Germinal center (tissue), 1 donor: ENCODE measurements at places on chromosomes 2 and 18.

GRCh38 chr2:204066051-204066450, 129.5 kb downstream of the ICOS start:
- DNase-seq = no peak

- no peak for DNase-seq
Measured at GRCh38 chr2:1940679-1941078, 196.4 kb upstream of the PXDN start.

DNA sequence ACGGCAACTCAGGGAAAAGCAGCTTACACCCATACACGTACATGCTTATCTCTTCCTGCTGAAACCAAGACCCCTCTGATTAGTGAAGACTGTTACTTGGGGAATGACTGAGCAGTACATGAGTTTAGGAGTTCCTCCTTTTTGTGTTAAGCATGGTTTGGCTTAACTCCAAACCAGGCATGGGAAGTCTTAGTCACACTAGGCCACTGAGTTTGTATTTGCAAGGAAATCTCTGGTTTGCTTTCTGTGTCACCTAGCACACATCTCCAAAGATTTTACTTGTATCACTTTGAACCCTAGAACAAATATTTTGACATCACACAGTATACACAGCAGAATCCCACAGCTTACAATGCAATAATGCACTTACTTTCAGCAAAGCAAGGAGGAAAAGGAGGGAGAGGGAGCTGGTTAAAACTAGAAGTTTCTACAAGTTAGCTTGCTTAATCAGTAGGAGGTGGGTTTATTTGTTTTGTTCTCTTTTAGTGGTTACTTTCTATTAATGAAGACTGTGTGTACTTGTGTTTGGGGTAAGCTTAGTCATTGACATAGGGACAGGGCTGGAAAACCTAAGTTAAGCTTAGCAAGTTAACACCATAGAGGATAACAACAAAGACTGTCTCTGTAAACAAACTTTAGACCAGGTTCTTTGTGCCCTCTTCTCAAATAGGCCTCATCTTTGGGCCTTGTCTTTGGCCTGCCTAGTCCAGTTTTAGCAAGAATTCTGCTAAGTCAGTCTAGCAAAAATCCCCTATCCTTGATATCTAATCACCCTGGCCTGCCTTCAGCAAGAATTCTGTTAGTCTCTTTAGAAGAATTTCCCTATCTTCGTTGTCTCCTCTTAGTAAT, 219.4 kb downstream of the MREG start:
- DNase-seq = no peak

GRCh38 chr2:149456285-149456684, 125.9 kb downstream of the LYPD6 start:
- no peak for DNase-seq

DNA sequence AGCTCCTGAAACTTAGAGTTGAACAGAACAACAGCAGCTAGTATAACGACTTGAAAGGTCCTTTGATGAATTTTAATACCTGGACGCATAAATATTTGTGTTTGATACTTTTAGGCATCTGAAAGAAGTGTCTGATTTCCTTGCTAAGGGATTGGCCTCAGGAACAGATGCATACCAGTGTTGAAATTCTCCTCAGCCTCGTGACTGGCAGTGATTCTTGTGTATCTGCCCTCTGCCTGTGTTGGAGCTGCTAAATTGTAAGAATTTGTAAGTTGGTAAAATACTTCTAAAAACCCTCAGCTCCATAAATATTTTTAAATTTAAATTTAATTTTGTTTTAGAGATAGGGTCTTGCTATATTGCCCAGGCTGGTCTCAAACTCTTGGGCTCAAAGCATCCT, 22.4 kb upstream of the SCYGR1 start:
- DNase-seq = no peak

GRCh38 chr2:108278631-108279030, 10.1 kb upstream of the SULT1C2 start:
- no peak for DNase-seq

DNA sequence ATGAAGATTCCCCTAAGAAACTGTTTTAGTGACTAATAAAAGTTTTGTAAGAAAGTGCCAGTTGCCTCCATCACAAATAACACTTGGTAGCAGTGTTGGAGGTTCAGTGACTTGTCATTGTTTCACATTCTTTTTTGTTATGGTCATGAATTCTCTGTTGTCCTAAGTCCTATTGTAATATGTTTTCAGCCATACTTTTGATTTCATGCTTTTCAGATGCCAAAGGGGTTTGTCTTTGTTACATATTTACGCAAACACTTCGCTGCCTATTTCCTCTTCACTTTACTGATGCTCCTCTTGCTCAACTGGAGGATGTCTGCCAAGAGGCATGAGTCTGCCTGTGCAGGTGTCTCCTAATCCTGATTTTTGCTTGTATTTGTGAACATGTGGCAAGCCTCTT, 66.6 kb downstream of the PHLPP1 start:
- DNase-seq = no peak

DNA sequence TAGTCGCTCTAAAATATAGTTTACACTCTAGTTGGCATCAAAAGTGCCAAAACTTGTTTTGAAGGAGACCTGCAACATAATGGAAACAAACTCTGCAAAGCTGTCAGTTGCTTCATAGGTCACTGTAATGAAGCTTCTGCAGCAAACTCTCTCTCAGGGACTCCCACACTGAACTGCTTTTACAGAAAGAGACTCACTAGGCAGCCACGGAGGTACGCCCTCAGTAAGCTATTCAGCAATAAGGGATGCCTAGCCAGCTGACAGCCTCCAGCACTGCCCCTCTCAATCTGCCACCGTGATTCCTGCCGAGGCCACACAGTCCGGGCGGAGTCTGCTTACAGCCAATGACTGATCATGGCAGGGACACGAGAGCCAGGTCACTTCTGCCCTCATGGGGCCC, 51.1 kb downstream of the COLEC12 start:
- DNase-seq = no peak

DNA sequence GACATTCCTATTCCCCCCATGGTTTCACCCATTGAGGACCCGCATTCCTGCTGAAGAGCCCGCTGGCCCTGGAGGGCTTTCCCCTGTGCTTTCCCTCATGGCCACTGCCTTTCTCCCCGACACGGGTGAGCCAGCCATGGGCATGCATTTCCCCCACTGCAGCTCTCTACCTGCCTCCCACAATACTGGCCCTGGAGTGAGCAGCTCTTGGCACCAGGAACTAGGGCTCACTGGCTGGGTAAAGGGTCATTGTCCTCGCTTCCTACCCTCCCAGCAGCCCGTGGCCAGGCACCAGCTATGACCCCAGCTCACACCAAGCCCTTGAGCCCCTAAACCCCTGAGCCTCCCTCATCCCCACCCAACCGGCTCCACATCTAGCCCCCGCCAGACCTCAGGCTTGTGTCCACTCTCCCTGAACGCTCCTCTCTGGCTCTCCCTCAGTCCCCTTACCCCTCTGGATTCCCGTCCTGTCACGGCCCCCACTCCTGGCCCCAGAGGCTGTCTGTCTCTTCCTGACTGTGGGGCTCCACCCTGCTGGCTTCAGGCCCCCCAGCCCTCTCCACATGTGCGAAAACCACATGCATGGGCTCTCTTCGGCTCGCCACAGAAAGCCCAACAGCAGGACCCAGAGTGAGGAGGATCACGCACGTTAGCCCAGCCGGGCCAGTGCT, 199.8 kb downstream of the ZFP36L2 start:
- no peak for DNase-seq

GRCh38 chr18:40824291-40824690, 1130.7 kb upstream of the PIK3C3 start:
- DNase-seq = no peak

DNA sequence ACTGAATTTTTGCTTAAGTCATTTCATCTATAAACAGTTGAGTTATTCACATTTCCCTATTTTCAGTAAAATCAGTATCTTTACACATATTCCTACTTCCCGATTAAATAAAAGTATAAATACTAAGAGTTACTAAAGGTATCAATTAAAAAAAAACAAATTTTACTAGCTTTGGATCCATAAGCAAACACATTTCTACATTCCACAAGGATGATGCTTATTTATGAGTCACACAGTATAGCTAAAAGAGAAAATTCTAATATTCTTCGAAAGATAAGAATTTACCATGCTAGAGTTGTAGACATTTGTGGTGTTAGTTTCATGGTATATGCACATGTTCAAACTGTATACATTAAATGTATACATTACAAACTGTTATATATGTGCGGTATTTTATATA, 23.7 kb downstream of the PGAP1 start:
- no peak for DNase-seq

DNA sequence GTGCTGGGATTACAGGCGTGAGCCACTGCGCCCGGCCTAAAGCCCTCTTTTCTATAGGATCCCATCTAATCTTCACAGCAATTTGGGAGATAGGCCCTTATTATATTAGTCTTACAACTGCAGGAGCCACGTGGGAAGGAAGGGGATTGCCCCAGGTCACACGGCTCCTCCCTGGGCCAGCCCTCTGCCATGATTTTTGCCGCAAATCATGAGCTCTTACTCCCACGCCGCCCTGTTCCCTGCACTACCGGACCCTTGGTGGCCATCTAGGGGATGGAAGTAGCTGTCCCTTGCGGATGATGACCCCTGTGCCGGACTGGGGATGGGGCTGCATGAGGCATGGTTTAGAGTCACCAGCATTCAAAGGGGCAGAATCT, 28.4 kb upstream of the PTMA start:
- DNase-seq = no peak

DNA sequence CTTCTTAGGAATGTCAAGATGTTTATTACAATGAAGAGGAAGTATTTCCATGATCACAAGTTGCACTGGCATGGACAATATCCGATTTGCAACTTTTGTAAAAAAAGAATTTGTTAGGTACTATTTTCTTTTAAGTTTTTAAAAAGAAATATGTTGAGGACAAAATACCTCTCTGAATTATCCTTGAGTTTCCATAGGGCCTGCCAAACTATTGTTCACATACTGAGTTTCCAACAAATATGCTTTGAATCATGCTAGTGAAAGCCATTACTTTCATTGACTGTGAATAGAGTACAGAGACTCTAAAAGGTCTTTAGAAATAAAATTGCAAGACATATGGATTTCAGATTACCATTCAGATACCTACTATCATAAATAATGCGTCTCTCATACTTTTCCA, 566.1 kb downstream of the TMEM182 start:
- DNase-seq = no peak

DNA sequence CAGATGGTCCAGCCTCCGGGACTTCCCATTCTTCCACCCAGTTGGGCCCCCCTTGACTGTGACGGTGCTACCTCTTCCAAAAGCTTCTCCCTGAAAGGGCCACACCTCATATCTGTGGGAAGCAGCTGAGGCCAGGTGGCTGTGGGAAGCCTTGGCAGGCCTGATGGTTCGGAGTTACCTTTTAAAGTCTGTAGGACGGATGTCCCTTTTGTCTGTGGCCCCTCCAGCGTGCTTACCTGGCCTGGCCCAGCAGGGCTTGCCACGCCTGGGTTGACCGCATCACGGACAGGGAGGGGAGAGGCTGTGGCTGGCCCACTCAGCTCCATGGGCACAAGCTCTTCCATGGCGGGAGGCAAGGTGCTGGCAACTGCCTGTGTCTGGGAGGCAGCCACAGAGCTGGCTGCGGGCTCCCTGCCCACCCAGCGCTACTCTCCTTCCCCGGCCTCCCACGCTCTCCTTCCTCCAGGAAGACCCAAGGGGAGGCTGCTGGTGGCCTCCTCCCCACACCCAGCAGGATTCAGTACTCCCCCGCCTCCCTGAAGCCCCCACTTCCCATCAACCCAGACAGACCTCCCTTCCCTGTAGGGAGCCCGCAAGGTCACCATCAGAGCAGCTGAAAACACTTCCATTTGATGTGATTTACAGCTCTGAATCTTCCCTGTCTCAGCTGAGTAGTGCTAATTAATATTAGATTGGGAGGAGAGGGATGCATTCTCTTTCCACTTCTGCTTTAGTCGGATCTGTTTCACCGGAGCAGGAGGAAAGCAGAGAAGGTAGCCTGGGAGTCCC, 52.8 kb downstream of the EDAR start:
- DNase-seq = no peak

- no peak for DNase-seq
Measured at GRCh38 chr18:50044402-50044801, 150.5 kb downstream of the MYO5B start.

GRCh38 chr2:192407692-192408091, 213.0 kb upstream of the TMEFF2 start:
- DNase-seq = no peak

DNA sequence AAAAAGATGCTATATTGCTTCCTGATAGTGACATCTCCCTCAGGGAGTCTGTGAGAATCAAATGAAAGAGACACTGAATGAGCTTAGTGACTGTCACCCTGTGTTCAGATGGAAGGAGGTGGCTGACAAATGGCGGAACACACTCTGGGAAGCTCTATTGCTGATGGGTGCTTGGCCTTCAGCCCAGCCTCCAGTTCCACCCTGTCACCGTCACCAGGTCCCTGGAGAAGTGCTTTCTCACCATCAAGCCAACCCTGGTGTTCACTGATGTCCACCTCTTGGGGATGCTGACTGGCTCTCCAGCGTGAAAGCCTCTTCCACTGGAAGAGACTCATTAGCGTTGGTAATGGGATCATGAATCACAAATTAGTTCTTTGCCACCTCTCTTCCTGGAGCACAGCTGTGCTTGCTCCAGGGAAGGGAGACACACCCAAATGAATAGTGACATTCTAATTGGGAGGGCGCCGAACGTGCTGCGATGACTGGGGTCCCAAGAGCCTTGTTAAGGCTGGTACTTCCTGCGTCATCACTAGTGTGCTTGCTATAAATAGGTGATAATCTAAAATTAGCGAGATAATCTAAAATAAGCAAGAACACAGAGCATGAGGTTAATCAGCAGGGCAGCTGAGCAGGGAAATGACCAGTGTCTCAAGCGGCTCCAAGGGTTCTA, 154.0 kb downstream of the CLIP4 start:
- DNase-seq = no peak

- no peak for DNase-seq
Measured at GRCh38 chr18:67694787-67695186, 178.3 kb upstream of the DSEL start.

DNA sequence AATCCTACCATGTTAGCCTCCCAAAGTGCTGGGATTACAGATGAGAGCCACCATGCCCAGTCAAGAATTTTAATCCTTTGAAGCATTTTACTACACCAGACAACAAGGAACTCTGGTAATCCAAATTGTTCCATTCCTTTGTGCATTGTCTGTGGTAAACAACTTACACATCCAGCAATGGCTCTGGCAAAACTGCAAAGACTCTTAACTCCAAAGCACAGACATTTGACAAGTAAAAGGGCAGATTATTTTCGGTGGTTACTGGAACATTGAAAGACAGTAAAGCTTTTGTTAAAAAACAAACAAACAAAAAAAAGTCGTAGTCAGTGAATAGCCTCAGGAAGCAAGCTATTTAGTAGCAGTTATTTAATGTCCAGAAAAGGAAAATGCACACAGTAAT, 33.2 kb upstream of the RMND5A start:
- DNase-seq = no peak

GRCh38 chr2:49177194-49177593, 22.9 kb upstream of the FSHR start:
- no peak for DNase-seq

GRCh38 chr2:238314576-238314975, 5.7 kb upstream of the TRAF3IP1 start:
- DNase-seq = no peak

- DNase-seq = no peak
Measured at GRCh38 chr2:218063896-218064295, 5.2 kb upstream of the RUFY4 start.
